Glutamatergic neuron (in vitro differentiated cells): ENCODE measurements at places on chromosomes 11 and 22.

DNA sequence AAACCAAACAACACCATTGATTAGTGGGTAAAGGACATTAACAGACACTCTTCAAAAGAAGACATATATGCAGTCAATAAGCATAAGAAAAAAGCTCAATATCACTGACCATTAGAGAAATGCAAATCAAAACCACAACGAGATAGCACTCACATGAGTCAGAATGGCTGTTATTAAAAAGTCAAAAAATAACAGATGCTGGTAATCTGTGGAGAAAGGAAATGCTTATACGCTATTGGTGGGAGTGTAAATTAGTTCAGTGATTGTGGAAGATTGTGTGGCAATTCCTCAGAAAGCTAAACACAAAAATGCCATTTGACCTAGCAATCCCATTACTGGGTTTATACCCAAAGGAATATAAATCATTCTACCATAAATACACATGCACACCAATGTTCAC, 182.6 kb downstream of the TRPC6 start:
- no peak for DNase-seq

- DNase-seq: no peak
These were observed 11.9 kb downstream of the SYT13 start for GRCh38 chr11:45274206-45274605.

GRCh38 chr11:125267548-125267947, 103.0 kb downstream of the PKNOX2 start:
- no peak for DNase-seq

DNA sequence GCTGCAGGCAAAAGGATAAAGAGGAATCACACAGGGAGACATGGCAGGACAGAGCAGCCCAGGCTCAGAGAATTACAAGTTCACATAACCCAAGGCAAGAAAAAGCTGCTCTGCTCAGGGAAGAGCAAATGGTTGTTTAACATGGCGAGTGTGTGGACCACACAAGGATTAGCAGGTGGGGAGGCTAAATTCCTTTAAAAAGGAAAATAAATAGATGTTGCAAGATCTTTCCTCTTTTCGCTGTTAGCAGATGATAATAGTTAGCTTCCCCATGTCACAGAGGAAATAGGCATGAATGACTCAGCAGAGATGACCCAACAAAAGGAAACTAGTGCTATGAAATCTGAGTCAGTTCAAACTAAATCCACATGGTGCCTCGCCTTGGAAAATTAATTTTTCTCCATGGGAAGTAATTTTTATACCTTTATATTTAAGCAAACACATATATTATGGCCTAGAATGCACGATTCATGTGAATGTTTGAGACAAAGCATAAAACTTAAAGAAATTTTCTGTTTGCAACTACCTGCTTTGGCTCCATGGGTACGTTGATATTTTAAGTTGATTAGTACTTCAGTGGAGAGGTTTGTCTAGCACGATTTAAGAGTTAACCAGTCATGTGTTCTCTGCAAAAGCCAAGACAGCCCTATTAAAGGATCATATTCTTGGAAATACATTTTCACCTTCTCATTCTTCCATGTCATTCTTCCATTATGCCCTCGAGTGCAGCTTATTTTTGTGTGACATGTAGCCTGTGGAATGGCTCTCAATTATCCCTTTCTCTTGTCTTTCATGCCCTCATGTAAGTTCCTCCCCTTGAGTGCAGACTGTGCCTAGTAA, 38.5 kb upstream of the FJX1 start:
- no peak for DNase-seq

DNA sequence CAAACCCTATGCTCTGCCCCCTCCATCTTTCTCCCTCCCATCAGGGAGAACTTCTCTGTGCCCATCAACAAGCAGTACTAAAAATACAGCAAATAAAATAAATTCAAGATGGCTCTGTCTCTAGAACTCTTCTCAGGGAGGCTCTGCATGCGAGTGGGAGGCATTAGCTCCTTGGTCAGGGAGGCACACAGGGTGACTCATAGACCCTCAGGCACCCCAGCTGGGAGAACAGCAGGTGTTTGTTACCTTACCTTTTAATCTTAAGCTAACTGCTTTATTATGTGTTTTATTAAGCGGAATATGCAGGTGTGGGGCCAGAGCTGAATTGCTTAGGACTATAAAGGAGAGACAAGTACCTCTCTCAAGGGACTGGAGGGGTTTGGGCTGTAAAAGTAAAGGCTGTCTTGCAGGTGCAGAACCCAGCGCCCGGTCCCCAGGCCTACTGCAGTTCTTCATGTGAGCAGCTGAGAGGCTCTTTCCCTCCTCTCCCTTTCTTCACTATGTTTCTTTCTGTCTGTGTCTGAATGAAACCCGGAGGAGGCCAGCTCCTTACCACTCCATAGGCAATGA, 20.8 kb downstream of the CSNK2A3 start:
- no peak for DNase-seq
